Neural crest cell (in vitro differentiated cells): ENCODE measurements at places on chromosomes 2 and 18.
A peak's percentile ranks its signal among the peaks of the same experiment; 100 is the strongest.

GRCh38 chr2:163266772-163267171 is 428.2 kb upstream of the KCNH7 start:
- no peak for DNase-seq

DNA sequence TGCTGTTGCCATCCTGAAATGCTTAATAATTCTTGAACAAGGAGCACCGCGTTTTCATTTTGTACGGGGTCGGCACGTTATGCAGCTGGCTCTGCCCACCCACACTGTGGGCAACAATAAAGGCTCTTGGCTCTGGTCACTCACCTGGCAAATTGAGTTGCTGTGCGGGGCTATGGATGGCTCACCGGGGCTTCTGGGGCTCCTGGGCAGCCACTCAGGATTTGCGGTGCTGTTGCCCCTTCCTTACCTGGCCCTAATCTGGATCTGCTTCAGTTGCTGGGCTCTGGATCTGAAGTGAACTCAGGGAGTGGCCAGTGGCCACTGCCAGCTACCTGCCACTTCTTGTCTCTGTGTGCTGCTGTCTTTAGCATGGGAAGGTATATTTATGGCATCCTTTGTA is 22.7 kb downstream of the RHOB start:
- no peak for DNase-seq

DNA sequence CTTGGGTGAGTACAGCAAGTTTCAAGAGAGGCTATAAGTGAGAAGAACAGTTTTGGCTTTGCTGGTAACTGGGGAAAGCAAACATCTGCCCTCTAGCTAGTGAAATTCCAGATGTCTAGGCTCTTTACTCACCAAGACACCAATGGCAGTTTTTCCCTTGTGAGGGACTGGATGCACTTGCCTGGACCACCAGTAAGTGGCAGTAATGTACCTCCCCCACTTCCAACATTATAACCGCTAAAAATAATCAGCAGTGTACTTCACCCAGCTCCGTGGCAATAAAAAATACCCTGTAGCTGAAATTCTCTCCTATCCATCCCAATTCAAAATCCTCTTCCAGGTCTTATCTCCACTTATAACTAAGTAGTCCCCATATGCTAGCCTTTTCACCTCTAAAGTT is 383.9 kb downstream of the ARHGAP15 start:
- peak; percentile 42 for DNase-seq

GRCh38 chr2:148067801-148068200 is 46.9 kb downstream of the MBD5 start:
- no peak for DNase-seq

DNA sequence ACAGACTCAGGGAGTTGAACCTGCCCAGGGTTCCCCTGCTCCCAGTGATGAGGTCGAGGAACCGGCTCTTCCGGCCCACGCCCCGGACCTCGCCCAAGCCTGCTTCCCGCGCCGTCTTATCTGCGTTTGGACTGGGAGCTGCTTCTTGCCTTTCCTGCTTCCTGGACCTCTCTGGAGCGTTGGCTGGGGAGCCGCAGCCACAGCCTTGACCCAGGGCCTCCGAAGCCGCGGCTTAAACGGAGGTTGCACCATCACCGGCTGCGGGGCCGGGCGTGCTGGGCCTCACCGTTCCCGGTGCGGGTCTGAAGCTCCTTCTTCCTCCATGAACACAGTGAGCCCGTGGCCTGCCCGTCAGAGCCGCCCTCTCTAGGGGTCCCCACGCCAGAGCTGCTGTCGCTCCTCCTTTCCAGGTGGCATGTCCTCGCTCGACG is 13.3 kb downstream of the NTSR2 start:
- no peak for DNase-seq

- no peak for DNase-seq
Measured at GRCh38 chr2:144261336-144261735, 258.6 kb downstream of the ZEB2 start.

DNA sequence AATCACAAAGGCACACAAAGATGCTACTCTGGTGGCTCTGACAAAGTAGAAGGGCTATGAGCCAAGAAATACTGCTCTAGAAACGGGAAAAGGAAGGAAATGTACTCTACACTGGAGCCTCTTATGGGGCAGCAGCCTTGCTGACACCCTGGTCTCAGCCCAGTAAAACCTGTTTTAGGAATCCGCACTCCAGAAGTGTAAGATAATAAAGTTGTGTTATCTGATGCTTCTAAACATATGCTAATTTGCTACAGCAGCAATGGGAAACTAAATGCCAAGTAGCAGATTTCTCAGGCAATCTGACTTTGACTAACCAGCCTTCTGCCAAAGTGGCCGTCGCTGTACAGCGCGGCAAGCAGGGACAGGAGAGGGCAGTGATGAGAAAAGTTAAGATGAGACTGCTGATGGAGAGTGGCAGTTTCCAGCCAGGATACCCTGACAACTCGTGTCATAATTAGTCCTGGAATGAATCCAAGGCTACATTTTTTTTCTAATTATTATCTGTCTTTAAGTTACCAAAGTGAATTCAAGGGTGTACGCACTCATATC is 99.0 kb downstream of the NETO1 start:
- DNase-seq, result no peak

GRCh38 chr2:54100772-54101171 is 14.6 kb upstream of the ACYP2 start:
- DNase-seq, result no peak

DNA sequence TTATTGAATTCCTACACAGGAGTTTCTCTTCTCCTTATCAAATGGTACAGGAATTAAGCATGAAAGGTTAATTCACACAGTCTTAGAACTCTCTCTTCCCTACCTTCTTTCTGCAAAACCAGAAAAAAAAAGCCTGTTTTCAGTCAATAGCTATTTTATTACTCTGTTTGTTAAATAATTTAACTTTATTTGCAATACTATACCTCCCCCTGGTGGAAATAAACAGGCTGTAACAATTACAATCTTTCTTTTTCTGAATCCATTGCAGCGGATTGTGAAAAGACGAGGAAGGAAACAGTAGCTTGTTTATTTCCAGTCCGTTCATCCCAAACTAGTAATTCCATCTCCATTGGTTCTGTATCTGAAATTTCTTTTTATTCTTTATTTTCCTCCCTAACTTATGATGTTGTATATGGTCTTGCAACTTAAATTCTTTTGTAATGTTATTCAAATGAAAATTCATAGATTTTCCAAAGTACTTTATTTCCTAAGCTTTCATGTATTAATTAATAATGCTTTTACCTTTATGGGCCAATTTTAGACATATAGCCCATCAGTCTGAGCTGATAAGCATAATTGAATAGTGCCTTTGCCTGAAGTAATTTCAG is 165.2 kb downstream of the SH3BP4 start:
- no peak for DNase-seq

- DNase-seq, result no peak
Measured at GRCh38 chr2:232955856-232956255, 57.2 kb downstream of the NGEF start.

GRCh38 chr2:150859162-150859561 is 371.7 kb upstream of the RND3 start:
- no peak for DNase-seq

DNA sequence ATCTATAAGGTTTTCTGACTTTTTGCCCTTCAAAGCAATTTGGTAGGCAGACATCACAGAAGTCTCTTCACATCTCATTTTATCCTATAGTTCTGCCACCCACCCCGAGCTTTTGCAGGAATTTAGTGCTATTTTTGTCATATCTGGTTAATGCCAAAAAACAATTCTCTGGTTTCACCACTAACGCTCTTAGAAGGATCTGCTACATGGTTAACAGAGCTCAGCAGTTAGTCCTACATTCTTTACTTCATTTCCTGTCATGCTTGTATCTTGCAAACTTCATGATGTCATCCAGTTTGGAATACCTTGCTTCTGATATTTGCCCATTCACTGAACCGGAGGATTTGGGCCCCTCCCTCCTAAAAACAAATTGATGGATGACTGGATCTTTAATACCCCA is 116.8 kb upstream of the SERPINE2 start:
- DNase-seq, result no peak

DNA sequence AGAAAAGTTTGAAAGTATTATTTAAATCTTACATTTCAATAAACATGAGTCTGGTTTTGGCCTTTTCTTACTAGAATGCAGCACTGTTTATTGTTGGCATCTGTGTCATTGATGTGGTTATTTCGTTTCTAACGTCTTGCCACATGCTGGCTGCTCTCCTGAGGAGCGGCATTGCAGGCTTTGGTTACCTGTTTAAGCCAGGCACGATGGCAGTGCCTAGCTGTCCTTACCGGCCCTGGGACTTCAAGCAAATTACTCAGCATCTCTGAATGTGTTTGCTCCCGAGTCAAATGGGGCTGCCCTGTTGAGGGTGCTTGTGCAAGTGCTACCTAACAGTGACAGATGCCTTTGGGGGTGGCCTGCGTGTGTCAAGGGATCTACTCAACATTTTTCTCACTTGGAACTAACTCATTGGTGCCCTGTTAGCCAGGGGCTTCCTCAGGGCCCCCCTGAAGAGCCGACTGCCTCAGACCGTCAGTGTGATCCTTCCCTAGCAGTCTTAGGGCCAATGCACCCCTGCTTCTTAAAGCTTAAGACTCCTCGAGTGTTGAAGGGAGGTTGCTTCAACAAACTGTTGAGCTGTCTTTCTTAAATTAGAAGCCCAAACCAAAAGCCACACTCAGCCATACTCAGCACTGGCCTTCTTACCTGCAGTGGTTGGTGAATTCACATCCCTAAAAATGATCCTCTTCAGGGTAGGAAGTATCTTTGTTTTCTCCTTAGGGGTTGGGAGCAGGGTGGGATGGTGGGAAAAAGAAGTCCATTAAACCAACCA is 151.5 kb downstream of the NCK2 start:
- DNase-seq, result no peak

GRCh38 chr2:226671141-226671676 is 128.4 kb downstream of the IRS1 start:
- DNase-seq, result no peak

- DNase-seq, result no peak
Measured at GRCh38 chr2:221758076-221758475, 186.0 kb upstream of the EPHA4 start.

DNA sequence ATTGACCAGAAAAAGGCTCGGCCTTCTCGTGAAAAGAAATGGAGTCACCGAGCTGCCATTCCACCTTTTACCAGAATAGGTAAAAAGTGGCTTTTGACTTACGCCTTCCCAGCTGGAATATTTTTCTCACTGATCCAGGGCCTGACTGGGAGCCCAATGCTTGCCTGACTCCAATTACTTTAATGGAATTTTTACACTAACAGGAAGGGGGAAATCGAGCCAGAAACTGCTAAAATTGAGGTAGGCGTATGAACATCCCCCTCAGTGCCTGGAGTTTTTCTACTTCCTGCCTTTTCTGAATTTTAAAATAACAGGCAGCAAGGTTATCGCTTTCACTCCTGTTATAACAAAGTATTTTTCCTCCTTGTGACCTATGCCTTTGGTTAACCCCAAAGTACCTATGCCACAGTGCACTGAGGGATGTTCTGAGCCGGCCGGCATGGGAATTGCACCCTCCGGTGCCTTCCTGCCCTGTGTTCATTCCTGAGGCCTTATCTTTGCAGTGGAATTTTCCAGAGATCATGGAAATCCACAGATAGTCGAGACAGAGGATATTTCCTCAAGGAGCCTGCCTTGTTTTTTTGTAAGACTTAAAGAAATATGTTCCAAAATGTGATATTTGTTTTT is 18.3 kb upstream of the RPL31 start:
- no peak for DNase-seq

- DNase-seq, result no peak
Measured at GRCh38 chr2:157831573-157832315, 44.4 kb downstream of the ACVR1 start.

- DNase-seq, result no peak
Measured at GRCh38 chr2:187544371-187545080, 9.7 kb downstream of the TFPI start.

- DNase-seq, result no peak
Measured at GRCh38 chr2:30293303-30293921, 62.1 kb downstream of the LBH start.

DNA sequence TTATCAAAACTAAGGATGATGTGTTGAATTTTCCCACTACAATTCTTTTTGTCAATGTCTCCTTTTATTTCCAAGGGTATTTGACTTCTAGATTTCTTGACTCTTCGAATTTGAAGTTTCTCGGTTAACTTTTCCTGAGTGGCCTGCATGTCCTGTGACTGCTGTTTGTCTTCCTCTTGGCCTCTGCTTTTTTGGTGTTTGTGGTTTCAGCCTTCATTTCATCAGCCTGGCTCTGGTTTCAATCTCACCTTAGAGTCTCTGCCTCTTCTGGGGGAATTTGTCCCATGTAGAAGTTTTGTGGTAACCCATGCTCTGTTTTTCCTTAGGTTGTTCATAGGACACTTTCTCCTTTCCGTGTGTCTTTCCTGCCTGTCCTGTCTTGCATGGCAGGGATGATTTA is 28.3 kb upstream of the SNED1 start:
- DNase-seq, result no peak

- DNase-seq, result no peak
Measured at GRCh38 chr2:232431705-232432590, 24.0 kb upstream of the ALPI start.

DNA sequence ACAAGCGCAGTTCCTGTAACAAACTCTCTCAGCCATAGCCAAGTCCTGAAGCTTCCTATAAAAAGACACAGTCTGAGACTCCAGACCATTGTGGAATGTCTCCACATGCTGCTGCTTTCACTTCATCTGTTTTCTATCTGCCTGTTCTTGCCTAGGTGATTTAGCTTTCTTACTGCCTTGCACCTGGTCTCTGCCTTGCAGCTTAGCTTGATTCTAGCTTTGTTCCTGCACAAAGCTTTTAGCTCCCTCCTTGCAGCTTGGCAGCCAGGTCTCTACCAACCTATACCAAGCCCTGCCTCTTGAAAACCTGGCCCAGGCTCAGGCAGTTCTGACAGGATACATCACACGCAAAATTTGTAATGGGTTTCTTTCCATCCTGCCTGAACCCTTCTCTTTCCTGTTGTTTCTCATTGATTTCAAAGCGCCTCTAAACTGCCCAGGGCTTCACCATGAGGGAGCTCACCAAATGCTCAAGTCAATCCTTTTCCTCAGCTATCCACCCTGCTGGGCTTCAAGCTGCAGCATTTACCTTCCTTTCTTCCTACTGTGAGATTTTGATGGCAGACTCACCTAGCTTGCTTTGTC is 941.3 kb upstream of the NXPH2 start:
- no peak for DNase-seq

GRCh38 chr2:140528982-140529381 is 1601.8 kb downstream of the LRP1B start:
- no peak for DNase-seq

- DNase-seq, result no peak
Measured at GRCh38 chr2:196170213-196170605, 1.2 kb downstream of the STK17B start.

DNA sequence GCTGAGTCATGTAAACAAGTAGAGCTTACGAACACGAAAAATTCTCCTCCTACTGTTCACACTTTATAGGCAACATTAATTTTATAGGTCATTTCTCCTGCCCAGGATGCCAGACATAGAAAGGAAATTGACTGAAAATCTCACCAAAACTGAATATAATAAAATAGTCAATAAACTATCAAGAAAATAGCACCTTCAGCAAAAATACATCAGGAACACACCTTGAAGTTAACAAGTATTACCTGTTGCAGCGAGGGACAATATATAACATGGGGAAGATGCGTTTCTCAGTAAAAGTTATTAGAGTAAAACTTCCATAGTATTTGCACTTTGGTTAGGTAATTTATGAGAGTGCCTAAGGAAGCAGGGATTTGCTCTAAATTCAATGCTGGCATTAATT is 344.6 kb downstream of the KCNJ3 start:
- no peak for DNase-seq
